Naive thymus-derived CD4-positive, alpha-beta T cell (primary cell): ENCODE measurements at places on chromosomes 7 and 10. TPM values are rescaled to one million over a fixed set of nuclear protein-coding genes. Genes with fewer than 3 reads are reported as not detected.

Gene LIPK
- total RNA-seq = not detected

Gene HABP2
- total RNA-seq = not detected

Gene GPR26
- not detected for total RNA-seq

Gene MBL2
- not detected for total RNA-seq

Gene KIAA1549
- total RNA-seq = 0.51 and 0.56 TPM in 2 replicates
